ENCODE measurements at places on chromosomes 5 and 9. TPM values are rescaled to one million over a fixed set of nuclear protein-coding genes. Genes with fewer than 3 reads are reported as not detected.

Gene PCDHA1
- not detected for total RNA-seq

DNA sequence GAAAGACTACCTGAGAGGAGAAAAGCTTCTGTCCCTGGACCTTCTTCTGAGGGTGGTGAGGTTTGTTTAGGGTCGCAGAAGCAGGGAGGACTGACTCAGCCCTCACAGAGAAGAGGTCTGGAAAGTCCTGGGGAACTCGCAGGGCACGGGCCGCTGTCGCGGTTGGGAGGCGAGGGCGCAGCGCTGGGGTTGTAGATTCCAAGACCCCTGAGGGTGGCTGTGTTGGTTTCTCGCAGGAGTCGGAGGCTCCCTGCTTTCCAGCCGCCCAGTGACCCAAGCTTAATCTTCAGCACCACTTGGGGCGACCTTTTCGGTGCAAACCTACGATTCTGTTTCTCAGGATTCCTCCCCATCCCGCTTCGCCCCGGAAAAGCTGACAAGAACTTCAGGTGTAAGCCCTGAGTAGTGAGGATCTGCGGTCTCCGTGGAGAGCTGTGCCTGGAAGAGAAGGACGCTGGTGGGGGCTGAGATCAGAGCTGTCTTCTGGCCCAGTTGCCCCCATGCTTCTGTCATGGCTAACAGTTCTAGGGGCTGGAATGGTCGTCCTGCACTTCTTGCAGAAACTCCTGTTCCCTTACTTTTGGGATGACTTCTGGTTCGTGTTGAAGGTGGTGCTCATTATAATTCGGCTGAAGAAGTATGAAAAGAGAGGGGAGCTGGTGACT is 482 bp downstream of the SLC27A6 start:
- H3K27ac ChIP-seq = peak overlapping the region; percentile 77
- no peak for DNase-seq
- H3K4me1 ChIP-seq = no peaks in the 10 kb centered on the region
- H3K27me3 ChIP-seq = no peaks in the 10 kb centered on the region
- no peaks in the 10 kb centered on the region for H3K36me3 ChIP-seq

DNA sequence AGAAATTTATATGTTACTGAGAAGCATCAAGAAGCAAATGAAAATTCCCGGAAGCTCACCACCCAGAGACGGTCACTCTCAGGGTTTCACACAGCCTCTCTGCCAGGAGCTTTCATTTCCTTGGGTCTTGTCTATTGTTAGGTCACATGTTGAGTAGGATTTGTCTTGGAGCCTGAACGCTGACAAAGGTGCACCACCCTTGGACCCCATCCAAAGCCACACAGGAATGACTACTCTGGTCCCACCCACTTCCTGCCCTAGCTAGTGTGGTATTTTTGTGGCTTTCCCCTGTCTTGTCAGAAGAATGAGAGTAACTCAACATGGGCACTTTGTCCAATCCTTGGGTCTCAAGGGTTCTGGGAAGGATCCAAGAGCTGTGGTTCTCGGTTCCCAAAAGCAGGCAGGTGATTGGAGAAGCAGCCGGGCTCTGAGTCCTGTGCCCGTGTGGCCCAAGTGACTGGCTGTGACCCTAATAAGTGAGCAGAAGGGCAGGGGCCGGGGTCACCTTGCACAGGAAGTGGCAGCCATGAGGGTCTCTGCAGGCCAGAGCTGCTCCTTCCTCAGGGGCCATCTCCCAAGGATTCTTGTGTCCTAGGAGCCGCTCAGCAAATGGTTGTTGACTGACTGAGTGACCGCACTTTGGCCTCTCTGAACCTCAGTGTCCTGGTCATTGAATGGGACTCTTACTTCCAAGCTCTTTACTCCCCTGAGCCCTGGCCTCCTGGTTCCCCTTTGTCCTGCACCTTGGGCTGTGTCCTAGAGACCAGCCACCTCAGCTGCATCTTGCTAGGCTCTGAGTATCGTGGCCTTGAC is 6.9 kb downstream of the FGD3 start:
- peak overlapping the region; percentile 47 for H3K27ac ChIP-seq
- H3K4me1 ChIP-seq = no peaks in the 10 kb centered on the region
- no peaks in the 10 kb centered on the region for H3K27me3 ChIP-seq
- peak; percentile 70 for DNase-seq

DNA sequence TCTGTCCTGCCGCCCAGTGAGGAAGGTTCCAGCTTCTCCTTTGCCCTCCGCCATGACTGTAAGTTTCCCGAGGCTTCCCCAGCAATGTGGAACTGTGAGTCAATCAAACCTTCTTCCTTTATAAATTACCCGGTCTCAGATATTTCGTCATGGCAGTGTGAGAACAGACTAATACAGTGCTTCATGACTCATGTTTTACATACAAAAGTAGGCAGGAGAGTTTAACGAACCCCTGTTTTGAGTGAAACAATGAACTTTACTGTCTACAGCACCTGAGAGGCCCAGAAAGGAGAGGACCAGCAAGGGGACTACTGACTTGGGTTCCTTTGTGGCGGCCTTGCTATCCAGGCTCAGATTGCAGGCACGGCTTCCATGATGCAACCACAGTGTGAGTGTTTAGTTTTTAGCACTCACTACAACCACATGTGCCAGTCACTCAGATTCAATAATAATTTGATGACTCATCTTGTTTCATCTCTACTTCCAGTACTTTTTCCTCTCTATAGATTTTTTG is 139.1 kb upstream of the CLINT1 start:
- no peak overlapping the region for H3K4me3 ChIP-seq
- H3K36me3 ChIP-seq = no peaks in the 10 kb centered on the region
- peaks cover 4% of the 10 kb centered on the region for H3K4me1 ChIP-seq
- H3K27me3 ChIP-seq = no peaks in the 10 kb centered on the region
- DNase-seq = no peak
- H3K27ac ChIP-seq = no peak overlapping the region

DNA sequence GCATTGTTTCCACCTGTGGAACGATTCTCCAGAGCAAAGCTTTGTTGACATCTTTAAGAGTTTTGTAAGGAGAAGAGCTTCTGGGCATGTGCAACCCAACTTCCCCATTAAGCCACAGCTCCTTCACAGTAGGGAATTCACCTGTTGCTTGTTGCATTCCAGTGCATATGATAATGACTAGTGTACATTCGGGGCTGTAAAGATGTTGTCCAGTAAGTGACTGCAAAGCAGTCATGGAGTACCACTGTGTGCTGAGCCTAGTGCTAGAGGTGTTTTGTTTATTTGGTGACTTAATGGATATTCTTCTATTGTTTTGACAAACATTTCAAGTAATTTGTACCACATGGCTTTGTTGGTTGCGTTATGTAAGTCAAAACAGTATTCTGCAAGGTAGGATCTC is 12.8 kb downstream of the UGCG start:
- DNase-seq = no peak
- H3K4me3 ChIP-seq = no peak overlapping the region
- no peaks in the 10 kb centered on the region for H3K4me1 ChIP-seq
- no peaks in the 10 kb centered on the region for H3K36me3 ChIP-seq
- no peaks in the 10 kb centered on the region for H3K27me3 ChIP-seq

Gene TIGD6
- total RNA-seq = 2.3 TPM

Gene ZFP2
- 0.43 TPM for total RNA-seq

GRCh38 chr9:68872026-68872501 is 141.8 kb downstream of the PRKACG start:
- no peaks in the 10 kb centered on the region for H3K27me3 ChIP-seq
- H3K4me1 ChIP-seq = no peaks in the 10 kb centered on the region
- peak overlapping the region; percentile 65 for H3K27ac ChIP-seq
- DNase-seq = no peak

DNA sequence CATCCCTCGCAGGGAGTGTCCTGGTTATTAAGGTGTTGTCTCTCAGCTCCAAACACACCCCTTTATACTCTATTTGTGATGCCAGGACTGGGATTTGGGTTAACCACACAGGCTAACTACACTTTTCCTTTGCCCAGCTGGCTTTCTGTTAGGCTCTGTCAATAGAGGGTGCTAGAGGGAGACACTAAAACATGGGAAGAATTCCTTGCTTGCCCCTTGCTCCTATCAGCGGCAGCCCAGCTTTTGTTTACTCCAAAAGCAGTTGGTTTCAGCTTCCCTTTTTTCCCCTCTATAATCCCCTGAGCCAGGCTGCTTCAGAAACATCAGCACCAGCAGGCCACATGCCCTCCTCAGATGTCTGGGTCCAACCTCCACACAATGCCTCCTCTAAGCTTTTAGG is 297.1 kb downstream of the KCTD16 start:
- H3K36me3 ChIP-seq = no peaks in the 10 kb centered on the region
- no peak for DNase-seq
- H3K4me1 ChIP-seq = no peaks in the 10 kb centered on the region
- no peaks in the 10 kb centered on the region for H3K27me3 ChIP-seq
- no peak overlapping the region for H3K4me3 ChIP-seq

DNA sequence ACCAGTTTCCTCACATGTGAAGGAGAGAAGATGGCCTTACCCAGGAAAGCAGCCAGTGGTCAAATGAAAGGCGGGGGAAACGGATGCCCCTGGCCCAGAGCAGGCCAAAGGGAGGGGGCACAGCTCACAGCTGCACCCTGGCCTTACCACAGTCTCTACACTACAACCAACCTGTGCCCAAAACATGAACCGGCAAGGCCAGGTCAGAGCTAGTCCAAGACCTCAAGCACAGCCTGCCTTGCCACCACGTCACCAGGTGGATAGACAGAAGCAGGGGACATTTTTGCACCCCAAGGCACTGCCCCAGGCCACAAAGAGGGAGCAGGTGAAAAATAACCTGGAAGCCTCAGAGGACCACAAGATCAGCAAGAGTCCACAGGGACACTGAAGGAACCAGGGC is 4.5 kb downstream of the GRIN1 start:
- no peak overlapping the region for H3K4me3 ChIP-seq
- no peaks in the 10 kb centered on the region for H3K36me3 ChIP-seq
- peaks cover 8% of the 10 kb centered on the region for H3K27me3 ChIP-seq
- no peak overlapping the region for H3K27ac ChIP-seq
- peaks cover 6% of the 10 kb centered on the region for H3K4me1 ChIP-seq
- DNase-seq = no peak

DNA sequence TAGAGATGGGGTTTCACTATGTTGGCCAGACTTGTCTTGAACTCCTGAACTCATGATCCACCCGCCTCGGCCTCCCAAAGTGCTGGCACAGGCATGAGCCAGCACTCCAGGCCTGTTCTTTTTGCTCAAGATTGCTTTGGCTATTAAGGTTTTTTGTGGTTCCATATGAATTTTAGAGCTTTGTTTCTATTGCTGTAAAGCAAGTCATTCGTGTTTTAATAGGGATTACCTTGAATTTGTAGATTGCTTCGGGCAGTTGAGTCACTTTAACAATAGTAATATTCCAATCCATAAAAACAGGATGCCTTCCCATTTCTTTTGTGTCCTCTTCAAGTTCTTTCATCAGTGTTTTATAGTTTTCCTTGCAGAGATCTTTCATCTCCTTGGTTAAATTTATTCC is 22.1 kb downstream of the C6 start:
- DNase-seq = no peak
- no peak overlapping the region for H3K4me3 ChIP-seq
- H3K27ac ChIP-seq = no peak overlapping the region
- peaks cover 25% of the 10 kb centered on the region for H3K4me1 ChIP-seq
- no peaks in the 10 kb centered on the region for H3K36me3 ChIP-seq

DNA sequence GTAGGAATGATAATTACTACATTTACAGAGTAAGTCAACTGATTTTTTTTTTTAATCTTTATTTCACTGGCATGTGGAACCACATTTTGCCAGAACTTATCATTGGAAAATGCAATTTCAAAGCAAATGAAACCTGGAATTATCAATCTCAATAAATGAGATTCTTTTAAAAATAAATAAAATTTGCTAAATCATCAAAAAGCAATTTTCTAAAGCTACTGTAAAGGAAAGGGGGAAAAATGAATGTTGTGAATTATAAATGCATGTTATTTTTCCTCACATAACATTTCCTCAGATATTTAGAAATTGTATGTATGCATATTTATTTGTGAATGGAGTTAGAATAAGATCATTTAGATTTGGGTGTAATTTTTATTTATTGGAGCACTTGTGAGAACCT is 89.9 kb upstream of the GRHPR start:
- H3K36me3 ChIP-seq = no peaks in the 10 kb centered on the region
- H3K4me1 ChIP-seq = no peaks in the 10 kb centered on the region
- H3K27me3 ChIP-seq = no peaks in the 10 kb centered on the region
- H3K4me3 ChIP-seq = no peak overlapping the region
- H3K27ac ChIP-seq = no peak overlapping the region

DNA sequence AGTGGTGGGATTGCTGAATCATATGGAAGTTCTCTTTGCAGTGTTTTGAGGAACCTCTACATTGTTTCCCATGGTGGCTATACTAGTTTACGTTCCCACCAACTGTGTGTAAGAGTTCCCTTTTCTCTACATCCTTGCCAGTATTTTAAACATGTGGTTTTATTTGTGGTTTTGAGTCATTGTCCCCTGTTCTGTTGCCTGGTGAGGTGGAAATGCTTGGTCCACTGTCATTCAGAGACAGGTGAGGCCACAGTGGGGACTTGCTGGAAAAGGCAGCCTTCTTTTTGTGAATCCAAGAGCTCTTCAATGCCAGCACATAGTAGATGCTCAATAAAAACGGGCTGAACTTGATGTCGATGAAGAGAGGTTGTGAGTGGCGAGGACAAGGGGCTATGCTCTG is 44.2 kb downstream of the SH3PXD2B start:
- DNase-seq = no peak
- peaks cover 5% of the 10 kb centered on the region for H3K36me3 ChIP-seq
- peaks cover 54% of the 10 kb centered on the region for H3K4me1 ChIP-seq
- H3K27me3 ChIP-seq = no peaks in the 10 kb centered on the region

GRCh38 chr5:13976867-13977830 is 32.7 kb upstream of the DNAH5 start:
- peaks cover 5% of the 10 kb centered on the region for H3K4me1 ChIP-seq
- no peak for DNase-seq
- H3K27me3 ChIP-seq = no peaks in the 10 kb centered on the region

Gene SPINK7
- total RNA-seq = not detected

Gene ANKRD20A1
- total RNA-seq = 1.9 TPM

DNA sequence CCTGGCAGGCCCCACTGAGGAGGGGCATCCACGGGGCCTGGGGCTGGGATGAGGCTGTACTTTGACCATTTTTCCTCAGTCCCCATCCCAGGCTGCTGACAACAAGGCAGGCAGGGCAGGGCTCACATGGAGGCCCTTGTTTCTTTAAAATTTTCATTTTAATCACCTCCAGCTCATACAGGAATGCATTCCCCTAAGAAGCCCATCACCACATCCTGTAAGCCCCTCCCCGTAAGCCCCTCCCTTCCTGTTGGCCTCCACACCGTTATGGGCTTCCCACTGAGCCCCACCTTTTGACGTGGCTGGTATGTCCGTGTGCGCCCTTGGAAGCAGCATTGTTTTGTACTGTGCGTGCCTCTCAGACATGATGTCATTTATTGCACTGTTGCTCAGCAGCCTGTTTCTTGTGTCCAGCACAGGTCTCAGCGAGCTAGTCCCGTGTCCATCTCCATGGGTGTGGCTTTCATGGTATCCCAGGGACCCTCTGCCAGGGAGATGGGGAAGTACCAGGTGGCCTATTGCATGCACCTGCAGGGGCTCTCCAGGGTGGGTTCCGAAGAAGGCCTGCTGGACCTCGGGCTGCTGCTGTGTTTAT is 22.4 kb downstream of the PHF2 start:
- H3K27ac ChIP-seq = no peak overlapping the region
- no peak overlapping the region for H3K4me3 ChIP-seq
- DNase-seq = peak; percentile 59
- H3K36me3 ChIP-seq = no peaks in the 10 kb centered on the region
- H3K27me3 ChIP-seq = no peaks in the 10 kb centered on the region

Gene LHX6
- 3.2 TPM for total RNA-seq

Gene PCDHGB6
- total RNA-seq = 7.1 TPM
